AG09319 (cell line): ENCODE measurements at places on chromosomes 1 and 21.
A peak's percentile ranks its signal among the peaks of the same experiment; 100 is the strongest.

DNA sequence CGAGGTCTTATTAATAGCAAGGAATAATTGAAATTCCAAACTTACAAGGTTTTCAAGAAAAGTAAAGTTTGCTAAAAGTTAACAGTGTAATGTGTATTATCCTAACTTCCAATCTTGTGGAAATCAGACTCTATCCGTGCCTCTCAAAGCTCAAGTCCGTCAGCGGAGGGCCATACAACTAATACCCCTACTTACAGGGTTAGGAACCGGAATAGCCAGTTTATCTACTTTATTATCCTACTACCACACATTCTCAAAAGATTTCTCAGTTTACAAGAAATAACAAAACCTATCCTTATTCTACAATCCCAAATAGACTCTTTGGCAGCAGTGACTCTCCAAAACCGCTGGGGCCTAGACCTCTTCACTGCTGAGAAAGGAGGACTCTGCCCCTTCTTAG lies 457.8 kb downstream of the PTPRC start:
- DNase-seq, result no peak

GRCh38 chr1:231523816-231524215 lies 4.7 kb upstream of the TSNAX start:
- DNase-seq, result no peak

GRCh38 chr1:68495532-68495931 lies 1.4 kb downstream of the DEPDC1 start:
- no peak for DNase-seq

- DNase-seq, result no peak
Measured at GRCh38 chr1:63533931-63534330, 10.6 kb downstream of the EFCAB7 start.

DNA sequence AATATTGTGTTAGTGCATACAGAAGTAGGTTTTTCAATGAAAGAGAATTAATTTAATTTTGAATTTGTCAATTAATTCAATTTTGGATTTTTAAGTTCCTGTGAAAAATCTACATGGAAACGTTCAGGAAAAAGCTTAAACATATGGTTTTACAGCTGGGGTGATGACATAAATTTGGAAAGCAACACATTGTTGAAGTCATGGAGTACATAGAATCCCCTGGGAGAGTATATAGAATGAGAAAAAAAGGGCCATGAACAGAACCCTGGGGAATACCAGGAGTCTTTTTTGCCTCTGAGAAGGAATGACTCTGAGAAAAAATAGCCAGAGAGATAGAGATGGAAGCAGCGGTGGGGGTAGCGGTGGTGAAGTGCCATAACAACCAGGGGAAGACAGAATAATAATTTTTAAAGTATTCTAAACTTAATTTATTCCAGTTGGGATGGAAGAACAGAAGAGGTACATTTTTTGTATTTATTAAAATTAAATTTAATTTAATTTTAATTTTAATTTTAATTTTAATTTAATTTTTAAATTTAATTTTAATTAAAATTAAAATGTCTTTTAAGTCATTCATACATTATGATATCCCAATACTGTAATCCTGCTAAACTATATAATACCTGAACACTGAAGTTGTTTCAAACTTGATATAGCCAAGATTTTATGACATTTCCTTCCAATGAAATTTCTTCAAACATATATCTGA lies 48.9 kb downstream of the NME7 start:
- no peak for DNase-seq

DNA sequence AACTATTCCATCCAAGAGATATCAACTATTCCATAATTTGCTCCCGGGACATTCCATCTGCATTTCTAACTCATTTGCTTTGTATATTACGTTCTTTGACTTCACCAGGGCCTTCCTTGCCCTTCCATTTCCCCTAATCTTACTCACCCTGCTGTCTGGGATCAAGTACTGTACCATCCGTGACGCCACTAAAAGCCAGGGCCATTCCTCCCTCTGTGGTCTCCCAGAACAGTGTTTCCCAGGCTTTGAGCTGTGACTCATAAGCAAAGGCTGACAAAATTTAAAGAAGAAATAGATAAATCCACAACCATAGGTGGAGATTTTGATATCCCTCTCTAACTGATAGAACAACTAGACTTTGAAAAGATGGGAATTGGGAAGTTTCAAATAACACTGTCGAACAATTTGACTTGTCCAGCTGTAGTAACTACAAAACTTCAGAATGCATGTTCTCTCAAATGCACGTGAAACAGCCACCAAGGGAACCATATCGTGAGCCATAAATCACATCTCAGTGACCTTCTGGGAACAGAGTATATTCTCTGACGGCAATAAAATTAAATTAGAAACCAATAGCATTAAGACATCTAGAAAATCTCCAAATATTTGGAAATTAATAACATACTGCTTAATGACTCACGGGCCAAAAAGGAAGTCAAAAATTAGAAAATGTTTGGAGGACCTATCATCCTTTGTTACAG lies 501.0 kb downstream of the SETD4 start:
- peak; percentile 73 for DNase-seq

DNA sequence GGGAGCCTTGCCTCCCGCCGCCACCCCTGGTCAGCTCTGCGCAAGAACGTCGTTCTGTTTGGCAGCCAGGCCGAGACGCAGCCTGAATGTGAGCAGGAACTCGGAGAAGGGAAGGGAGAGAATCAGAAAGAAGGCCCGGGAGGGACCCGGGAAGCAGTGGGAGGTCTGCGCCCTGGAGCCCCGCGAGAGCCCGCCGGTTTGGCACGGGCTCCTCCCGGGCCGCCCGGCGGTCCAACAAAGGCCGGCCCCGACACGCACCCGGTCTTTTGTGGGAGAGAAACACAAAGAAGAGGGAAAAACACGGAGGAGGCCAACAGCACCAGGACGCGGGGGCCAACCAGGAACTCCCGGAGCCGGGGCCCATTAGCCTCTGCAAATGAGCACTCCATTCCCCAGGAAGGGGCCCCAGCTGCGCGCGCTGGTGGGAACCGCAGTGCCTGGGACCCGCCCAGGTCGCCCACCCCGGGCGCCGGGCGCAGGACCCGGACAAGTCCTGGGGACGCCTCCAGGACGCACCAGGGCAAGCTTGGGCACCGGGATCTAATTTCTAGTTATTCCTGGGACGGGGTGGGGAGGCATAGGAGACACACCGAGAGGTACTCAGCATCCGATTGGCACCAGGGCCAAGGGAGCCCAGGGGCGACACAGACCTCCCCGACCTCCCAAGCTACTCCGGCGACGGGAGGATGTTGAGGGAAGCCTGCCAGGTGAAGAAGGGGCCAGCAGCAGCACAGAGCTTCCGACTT lies 2.7 kb upstream of the OLIG2 start:
- no peak for DNase-seq

DNA sequence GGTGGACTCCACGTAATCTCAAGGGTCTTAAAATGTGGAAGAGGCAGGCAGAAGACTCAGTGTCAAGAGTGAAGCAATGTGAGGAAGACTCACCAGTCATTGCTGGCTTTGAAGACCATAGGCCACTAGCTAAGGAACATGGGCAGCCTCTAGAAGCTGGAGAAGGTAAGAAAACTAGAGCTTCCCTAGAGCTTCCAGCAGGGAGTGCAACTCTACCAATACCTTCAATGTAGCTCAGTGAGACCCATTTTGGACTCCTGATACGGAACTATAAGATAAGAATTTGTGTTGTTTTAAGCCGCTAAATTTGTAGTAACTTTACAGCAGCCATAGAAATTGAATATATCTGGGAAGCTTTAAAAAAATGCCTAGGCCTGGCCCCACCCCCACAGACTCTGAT lies 18.9 kb downstream of the METTL13 start:
- DNase-seq, result no peak

GRCh38 chr1:37691497-37692077 lies 729 bp upstream of the CDCA8 start:
- no peak for DNase-seq
